ENCODE measurements at places on chromosomes 1 and 21. TPM values are rescaled to one million over a fixed set of nuclear protein-coding genes. Genes with fewer than 3 reads are reported as not detected.

NID1 gene
- polyA plus RNA-seq, result 3.8 TPM

EFNA1 gene
- 154 TPM for polyA plus RNA-seq

OR2M4 gene
- not detected for polyA plus RNA-seq

GPR3 gene
- polyA plus RNA-seq, result 0.15 TPM

MROH9 gene
- polyA plus RNA-seq, result not detected

FCRL5 gene
- 2.7 TPM for polyA plus RNA-seq

PLA2G2F gene
- polyA plus RNA-seq, result 0.01 TPM

PLPPR5 gene
- polyA plus RNA-seq, result 0.27 TPM

BSND gene
- polyA plus RNA-seq, result 0.01 TPM

NOTCH2 gene
- polyA plus RNA-seq, result 0.89 TPM

OPTC gene
- not detected for polyA plus RNA-seq
